GM19239 (cell line): ENCODE measurements at places on chromosomes 7 and 10.

DNA sequence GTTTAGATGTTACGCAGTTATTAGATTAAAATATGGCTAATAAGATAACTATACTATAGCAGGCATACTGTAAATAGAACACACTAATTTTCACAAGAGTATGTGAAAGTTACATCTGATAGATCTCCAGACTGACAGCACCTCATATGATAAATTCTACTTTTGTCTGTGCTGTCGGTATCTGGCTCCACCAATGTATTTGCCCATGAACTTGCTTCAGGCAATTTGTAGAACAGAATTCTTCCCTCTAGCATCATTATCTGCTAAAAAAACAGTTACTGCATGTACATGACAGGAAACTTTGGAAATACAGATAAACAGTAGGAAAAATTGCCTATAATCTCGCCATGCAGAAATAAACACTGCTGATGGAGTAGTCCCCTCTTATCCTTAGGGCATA, 137.7 kb downstream of the WNT2 start:
- DNase-seq: no peak

GRCh38 chr7:136134503-136134902, 157.3 kb upstream of the MTPN start:
- DNase-seq: no peak

DNA sequence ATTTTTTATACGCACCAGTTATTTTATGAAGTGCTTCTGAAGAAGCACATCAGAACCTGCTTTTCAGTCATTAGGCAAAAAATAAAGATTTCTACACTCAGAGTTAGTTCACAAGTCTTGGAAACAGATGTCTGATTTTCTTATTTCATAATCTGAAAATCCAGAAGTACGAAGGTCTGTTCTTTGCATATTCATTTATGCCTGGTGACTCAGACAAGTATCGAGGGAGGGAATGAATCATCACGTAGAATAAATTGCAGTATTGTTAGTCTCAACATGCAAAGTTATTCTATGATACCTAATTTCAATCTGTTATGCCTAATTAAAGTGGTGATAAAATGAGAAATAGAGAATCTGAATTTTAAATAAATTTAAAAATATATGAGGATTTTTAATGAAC, 113.6 kb upstream of the SEM1 start:
- no peak for DNase-seq

DNA sequence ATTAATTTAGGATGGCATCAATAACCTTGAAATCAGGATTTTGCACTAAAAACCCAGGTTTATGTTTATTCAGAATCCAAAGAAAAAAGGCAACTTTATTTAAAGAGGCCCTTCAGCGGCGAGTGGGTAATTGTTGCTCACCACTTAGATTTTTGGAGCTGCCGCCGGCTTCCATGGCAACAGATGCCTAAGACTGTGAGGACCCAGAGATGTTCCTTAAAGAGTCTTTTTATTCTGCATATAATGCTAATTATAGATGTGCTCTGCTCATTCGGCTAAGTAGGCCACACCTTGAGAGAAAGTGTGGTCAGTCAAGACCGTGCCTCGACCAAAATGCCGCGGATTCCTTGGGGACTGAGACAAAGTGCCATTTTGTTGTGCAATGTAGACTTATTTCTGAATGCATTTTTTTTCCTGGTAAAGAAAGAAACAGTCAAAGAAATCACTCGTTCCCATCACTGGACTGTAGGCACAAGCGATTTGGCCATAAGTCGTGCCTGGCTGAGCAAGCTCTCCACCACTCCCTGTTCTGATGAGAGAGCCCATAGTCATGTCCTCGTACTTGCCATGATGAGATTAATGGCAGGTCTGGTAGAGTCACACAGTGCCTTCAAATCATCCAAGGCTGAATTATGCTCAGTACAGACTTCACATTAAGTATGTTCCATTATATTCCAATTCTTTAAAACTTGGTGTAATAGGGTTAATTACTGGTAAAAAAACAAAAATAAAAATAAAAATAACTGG, 21.4 kb upstream of the MGMT start:
- DNase-seq: no peak

- DNase-seq: no peak
These were observed 17.5 kb downstream of the INPP5A start for GRCh38 chr10:132554991-132555647.

DNA sequence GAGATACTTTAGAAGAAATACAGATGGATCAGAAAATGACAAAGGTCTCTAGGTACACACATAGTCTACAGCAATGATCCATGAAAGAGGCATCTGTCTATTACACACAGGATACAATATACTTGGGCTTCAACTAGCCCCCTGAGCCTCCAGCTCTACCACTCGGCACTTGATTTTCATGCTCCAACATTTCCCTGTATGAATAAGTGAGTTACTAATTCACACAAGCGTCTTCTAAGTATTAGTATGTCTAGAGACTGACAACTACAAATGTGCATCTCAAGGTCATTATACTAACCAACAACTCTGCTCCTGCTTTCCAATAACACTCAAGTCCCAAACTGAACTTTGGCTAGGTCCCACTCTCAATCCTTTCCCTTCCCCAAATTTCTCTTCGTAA, 8.3 kb downstream of the FAM204A start:
- no peak for DNase-seq

- DNase-seq: peak; percentile 33
These were observed 67.8 kb upstream of the ATP6V0A4 start for GRCh38 chr7:138865843-138866242.

GRCh38 chr10:43669386-43669785, 20.7 kb upstream of the ZNF32 start:
- no peak for DNase-seq

GRCh38 chr7:14505906-14506305, 396.6 kb downstream of the DGKB start:
- DNase-seq: no peak

GRCh38 chr7:74657692-74658177, at the start of gene GTF2I:
GTF2I (plus strand) TSS chr7:74657718; CDS start chr7:74689129, 31,411 bp downstream.
- no peak for DNase-seq

DNA sequence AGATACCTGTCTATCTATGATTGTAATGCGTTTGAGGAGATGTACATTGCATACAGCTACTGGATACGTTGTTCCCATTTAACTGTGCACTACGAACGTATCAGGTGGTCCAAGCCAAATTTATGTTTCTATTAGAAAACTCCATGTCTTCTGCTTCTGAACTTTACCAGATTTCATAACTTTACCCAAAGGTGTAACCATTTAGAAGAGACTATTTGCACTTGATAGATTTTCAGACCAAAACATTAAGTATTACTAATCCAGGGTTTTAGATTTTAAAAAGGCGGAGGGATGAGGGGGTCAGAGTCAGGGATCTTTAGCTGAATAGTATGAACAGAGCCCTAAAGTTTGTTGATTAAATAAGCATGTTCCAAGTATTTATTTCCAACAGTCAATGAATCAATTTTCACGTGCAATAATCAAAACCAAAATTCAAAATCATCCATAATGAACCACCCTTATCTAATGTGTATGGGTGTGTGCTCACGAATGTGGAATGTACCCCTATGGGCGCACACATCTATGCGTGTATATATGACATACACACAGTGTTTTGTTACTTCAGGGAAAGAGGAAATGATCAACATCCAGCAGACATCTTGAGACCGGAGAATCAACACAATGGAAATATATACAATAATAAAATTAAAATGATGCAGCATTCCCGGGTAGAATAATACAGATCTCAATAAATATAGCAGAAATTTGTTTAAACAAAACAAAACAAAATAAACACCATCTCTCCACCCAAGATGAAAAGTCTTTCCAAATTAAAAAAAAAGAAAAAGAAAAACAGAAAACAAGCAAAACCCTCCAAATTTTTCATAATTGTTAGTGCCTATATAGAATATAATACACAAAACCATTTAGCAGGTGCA, 3.4 kb downstream of the FEZF1 start:
- no peak for DNase-seq

DNA sequence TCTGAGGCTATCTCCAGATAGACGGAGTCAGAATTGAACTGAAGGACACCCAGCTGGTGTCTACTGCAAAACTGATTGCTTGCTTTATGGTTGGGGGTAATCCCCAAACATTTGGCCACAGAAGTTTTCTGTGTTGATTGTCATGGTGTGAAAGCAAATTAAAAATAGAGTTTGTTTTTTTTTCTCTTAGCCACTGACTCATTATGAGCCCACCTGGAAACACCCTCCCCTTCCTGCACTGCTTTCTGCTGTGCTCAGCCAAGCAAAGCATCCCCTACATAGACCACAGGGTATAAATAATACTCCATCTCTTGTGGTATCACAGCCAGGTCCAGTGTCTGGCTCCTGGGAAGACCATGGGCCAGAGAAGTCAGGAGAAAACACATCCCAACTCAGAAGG, 6.5 kb upstream of the VWC2 start:
- DNase-seq: no peak

GRCh38 chr7:117324960-117325359, 2.1 kb upstream of the WNT2 start:
- DNase-seq: no peak

- no peak for DNase-seq
These were observed 3.1 kb upstream of the HOXA9 start for GRCh38 chr7:27168265-27168947.

GRCh38 chr7:71645836-71646235, 513.9 kb downstream of the GALNT17 start:
- no peak for DNase-seq

GRCh38 chr7:157908006-157908782, 571.4 kb downstream of the DNAJB6 start:
- DNase-seq: no peak

- DNase-seq: no peak
These were observed 126.4 kb upstream of the RSU1 start for GRCh38 chr10:16943295-16944285.

GRCh38 chr7:29865526-29865925, 59.2 kb downstream of the WIPF3 start:
- no peak for DNase-seq

DNA sequence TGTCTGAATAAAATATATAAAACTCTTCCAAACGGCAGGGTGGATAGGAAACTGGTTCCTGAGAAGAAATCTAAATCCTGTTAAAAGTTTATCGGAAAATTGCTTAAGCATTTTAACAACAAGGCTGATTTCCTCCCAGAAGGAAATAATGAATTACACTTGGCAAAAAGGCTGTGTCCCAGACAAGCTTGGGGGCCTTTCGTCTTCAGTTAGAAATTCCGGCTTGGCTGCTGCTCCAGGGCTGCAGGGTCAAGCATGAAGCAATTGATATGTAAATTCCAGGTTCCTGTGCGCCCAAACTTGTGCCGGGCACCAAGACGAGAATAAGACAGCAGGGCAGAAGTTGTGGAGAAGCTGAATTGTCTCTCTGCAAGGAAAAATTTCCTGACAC, 38.0 kb upstream of the LBX1 start:
- DNase-seq: no peak

- no peak for DNase-seq
These were observed 76.2 kb upstream of the SLC25A13 start for GRCh38 chr7:96397936-96398598.

DNA sequence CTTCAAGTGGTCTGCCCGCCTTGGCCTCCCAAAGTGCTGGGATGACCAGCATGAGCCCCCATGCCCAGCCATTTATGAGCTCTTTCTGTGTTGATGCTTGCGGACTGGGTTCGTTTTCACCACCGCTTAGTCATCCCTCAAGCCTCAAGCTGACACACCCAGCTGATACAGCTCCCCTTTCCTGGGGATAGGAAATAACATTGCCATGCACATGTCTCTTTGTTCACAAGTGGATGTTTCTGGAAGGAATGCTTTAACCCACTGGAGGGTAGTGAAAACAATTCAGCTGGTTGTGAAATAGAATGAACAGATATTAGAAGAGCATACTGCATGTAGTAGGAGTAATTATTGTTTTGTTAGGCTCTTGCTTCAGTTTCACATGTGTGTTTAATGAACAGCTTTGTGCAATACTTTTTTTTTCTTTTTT, 8.5 kb upstream of the METTL27 start:
- DNase-seq: no peak

GRCh38 chr7:69786730-69787395, 188.6 kb downstream of the AUTS2 start:
- DNase-seq: no peak

DNA sequence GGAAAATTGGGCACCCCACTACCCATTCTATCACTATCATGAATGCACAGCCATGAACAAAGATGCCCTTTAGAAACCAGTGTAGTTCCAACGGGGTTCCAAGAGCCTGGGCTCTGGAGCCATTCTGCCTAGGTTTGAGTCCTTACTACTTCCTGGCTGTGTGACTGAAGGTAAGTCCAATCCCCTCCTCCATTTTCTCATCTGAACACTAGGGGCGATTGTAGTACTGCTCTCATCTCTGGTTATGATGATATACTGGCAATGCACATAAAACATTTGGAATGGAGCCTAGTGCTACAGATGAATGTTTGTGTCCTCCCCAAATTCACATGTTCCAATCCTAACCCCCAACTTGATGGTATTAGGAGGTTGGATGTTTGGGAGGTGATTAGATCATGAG, 28.1 kb upstream of the CDH23 start:
- no peak for DNase-seq

DNA sequence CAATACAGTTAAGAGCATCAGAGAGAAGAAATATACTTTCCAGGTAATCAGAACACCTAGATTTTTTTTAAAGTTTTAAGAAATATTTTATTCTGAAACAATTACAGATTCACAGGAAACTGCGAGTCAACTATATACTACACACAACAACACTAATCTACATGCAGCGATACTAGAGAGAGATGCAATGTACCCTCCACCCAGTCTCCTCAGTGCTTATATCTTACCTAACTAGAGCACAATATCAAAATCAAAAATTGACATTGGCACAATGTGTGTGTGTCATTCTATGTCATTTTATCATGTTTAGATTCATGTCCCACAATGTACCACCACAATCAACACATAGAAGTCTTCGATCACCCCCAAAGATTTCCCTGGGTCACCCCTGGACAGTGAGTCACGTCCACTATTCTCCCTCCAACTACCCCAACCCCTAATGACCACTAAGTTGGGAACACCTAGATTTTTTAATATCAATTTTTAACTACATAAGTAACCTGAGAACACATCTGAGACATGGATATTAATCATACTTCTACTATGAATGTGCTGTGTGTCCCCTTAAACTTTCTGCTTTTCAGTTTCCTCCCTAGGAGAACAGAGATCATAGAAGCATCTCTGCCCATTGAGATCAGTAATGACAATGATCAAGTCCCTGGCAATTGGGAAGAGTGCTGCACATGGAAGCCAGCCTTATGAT, 86.5 kb downstream of the GSAP start:
- no peak for DNase-seq

- DNase-seq: no peak
These were observed 9.9 kb downstream of the FAM131B start for GRCh38 chr7:143352531-143353002.

- no peak for DNase-seq
These were observed 158.8 kb upstream of the LYZL2 start for GRCh38 chr10:30788307-30788706.
